ENCODE measurements at places on chromosomes 7 and 10.

- no peak for DNase-seq
Measured at GRCh38 chr7:31017032-31017675, 35.0 kb upstream of the ADCYAP1R1 start.

DNA sequence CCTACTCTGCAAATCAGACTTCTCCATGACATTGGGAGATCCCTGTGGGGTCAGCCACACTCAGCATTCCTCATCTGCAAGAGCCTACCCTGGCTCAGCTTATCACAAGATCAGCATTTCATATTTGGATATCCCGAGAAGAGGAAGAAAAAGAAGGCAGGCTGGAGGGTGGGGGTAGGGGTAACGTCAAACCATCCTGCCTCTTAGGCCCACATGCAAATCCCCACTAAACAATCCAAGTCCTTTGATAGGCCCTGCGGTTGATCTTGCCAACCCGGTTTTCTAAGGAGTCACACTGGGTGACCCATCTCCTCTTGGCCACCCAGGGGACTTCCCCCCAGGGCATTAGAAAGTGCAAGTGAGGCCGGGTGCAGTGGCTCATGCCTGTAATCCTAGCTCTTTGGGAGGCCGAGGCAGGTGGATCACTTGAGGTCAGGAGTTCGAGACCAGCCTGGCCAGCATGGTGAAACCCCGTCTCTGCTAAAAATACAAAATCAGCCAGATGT lies 128.0 kb upstream of the CALN1 start:
- DNase-seq, result no peak

DNA sequence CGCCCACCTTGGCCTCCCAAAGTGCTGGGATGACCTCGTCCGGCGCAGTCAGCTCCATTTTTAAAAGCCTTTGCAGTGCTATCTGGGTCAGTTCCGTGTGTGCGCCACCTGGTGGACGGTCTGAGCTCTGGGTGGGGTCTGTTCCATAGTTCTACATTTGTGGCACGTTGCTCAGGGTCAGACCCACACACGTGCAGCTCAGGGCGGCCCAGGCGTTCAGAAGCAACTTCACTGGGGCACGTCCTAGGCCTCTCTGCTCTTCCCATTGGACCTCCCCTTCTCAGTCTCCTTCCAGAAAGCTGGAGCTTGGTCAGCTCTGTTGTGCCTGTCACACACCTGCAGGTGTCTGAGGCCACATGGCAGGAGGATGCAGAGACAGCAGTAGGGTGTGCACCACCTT lies 137.9 kb downstream of the DNAJB6 start:
- no peak for DNase-seq

DNA sequence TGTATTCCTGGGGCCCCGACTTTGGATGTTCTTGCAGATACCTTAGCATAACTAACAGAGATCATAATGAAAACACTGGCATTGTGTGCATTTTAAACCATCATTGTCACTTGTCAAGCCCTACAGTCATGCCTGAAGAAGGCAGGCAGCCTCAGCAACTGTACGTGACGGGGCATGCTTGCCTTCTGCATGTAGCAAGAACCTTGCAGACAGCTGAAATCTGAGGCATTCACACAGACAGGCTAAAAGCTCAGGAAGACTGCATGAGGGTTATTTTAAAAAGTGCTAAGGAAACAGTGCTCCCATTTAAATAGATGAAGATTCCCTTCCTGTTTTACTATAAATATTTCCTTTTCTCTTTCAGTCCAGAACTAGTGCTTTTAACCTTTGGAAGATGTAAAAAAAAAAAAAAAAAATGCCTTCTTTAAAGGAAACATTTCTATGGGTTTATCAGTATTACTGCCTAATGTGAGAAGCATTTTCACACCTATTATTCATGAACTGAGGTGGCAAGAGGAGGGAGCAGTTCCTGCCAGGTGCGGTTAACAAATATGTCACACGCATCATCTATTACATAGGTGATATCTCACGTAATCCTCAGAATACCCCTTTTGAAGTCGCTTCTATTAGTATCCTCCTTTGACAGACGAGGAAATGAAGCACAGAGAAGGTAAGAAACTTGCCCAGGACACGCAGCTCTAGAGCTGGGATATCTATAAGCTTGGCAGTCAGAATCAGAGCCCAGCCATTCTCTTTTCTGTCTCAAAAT lies 88.1 kb downstream of the PRKCQ start:
- DNase-seq, result no peak

DNA sequence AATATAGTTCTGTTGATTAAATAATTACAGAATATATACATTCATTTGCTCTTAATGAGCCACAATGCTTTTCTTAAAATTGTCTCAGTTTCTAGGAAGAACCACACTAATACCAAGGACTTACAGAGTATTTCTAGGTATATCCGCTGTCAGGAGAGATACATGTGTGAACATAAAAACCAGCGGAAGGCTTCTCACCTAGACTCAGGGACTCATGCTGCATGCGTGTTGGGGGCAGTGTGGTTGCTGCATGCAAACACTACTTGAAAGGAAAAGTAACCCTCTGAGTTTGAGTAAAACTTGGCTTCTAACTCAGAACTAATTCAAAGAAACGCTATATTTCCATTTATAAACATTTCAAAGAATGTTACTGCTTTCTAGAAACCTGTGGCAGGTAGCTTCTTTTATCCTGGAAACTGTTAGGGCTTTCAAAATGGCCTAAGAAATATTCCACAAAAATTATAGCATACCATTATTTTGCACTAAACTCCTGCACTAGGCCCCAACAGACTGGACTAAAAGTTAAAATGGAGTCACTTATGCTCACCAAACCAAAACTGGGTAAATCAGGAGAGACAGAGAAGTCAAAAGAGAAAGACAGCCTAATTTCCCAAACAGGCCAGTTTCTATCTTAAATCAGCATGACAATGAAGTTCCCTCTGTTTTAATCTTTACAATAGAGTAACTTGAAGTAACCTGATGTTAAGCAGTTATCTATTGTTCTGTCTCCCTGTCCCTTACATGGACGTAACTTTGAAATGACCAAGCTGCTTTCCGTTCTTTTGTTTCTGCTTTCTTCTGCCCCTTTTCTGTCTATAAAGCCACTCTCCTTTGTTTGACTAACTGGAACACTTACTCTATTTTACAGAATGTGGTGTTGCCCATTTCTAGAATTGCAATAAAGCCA lies 95.2 kb upstream of the FAM133B start:
- DNase-seq, result no peak

DNA sequence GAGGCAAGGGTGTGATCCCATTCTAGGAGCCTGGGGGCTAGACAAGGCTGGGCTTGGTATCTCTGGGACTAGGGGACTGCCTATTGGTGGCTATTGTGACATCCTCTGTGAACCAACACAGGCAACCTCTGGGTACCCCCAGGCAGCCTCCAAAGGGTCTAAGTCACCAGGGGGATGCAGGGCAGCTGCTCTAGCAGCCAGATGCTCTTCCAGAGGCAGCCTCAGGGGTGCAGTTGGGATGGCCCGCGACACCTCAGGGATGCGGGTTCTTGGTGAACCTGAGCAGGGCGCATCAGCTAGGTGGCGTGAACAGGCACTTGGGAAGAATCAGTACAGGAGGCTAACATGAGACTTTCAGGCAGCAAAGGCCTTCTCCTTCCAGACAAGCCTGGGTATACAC lies 1.6 kb upstream of the TMEM120A start:
- no peak for DNase-seq

- DNase-seq, result peak; percentile 98
Measured at GRCh38 chr7:112939574-112940313, 146.9 kb downstream of the GPR85 start.

DNA sequence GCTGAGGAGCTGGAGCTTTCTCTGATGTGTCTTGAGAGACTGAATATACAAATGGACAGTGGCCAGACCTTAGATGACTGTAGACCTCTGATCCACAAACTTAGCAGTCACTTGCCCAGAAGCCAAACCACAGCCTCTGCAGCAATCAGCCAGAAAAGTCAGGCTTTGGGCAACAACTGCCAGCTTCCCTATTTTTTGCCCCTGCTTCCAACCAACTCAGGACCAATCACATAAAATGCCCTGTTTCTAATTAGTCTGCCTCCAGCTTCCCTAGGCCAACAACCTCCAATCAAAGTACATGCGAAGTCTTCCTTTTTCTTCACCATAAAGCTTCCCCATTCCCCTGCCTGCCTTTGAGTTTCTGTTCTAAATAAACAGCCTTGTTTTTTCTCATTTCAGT lies 37.8 kb upstream of the CACUL1 start:
- DNase-seq, result peak; percentile 27

GRCh38 chr10:31041011-31041410 lies 9.3 kb upstream of the ZNF438 start:
- peak; percentile 60 for DNase-seq

GRCh38 chr10:69498711-69499471 lies 47.6 kb downstream of the TSPAN15 start:
- no peak for DNase-seq

GRCh38 chr10:105611244-105611798 lies 970.2 kb downstream of the SORCS3 start:
- no peak for DNase-seq

- DNase-seq, result peak; percentile 80
Measured at GRCh38 chr7:77537136-77537777, at the start of gene PTPN12. Gene PTPN12, plus strand, starts transcription at chr7:77537295. Its CDS starts 252 bp downstream, at chr7:77537547.

DNA sequence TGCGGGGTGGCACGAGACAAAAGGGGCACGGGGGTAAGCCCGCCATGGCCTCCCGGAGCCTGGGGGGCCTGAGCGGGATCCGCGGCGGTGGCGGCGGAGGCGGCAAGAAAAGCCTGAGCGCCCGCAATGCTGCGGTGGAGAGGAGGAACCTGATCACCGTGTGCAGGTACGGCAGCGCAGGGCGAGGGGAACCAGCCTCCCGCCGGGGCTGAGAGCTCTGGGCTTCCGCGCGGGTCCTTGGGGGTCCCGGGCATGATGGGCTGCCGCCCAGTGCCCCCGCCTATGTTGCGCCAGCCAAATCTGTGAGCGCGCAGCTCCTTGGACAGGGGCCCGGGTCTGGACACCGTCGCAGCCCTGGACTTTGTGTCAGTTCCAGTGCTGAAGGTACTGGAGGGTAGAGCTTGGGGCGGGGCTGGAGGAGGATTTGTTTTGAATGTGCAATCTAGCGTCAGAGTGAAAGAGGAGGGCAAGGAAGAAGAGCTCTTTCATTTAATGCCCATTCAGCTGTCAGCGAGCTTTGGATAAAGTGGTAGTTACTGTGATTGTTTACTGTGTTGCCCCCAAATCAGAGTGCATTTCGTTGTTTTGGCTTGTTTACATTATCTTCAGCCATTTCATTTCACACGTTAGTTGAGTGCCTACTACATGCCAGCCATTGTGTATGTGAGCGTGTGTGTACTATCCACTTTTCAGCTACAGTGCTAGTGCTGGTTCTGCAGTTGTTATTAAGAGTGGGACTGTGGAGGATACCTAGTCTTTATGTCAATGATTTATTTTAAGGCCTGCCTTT lies 777 bp downstream of the RUNDC3B start:
- peak; percentile 3 for DNase-seq

DNA sequence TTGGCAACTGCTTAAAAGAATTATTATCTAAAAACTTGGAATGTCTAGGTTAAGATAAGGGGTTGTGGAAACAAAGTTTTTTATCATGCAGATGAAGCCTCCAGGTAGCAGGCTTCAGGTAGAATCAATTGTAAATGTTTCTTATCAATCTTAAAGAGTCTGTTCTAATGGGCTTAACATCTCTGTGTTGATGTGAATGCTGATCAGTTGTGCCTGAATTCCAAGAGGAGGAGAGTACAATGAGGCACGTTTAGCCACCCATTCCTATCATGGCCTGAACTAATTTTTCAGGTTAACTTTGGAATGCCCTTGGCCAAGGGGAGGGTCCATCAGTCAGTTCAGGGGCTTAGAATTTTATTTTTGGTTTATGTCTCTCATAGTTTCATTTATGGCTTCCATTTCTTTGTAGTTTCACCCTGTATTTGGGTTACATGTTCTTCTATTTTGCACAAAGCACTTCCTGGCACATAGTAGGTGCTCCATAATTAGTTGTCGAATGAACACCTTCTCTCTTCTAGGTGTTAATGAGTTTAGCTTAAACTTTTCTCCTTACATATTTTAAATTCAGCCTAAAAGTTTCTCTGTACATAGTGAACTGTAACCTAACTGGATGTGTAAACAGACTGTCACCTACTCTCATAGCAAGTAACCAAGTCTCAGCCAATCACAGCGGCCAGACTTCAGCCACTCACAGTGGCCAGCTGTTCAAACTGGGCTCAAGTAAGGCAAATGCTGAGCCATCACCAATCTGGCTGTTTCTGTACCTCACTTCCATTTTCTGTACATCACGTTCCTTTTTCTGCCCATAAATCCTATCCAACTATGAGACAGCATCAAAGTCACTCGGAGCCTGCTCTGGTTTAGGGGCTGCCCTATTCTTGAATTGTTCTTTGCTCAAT lies 34.7 kb downstream of the ALOX5 start:
- DNase-seq, result no peak

DNA sequence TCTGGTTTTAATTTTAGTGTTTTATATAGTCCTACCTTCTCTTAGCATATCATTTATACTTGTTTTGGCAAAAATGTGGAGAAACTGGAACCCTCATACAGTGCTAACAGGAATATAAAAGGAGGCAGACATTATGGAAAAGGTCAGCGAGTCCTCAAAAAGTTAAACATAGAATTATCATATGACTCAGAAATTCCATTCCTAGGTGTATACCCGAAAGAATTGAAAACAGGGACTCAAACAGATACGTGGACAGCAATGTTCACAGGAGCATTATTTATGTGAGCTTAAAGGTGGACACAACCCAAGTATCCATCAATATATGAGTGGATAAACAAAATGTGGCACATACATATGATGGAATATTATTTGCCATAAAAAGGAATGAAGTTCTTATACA lies 51.5 kb downstream of the VAX1 start:
- no peak for DNase-seq

DNA sequence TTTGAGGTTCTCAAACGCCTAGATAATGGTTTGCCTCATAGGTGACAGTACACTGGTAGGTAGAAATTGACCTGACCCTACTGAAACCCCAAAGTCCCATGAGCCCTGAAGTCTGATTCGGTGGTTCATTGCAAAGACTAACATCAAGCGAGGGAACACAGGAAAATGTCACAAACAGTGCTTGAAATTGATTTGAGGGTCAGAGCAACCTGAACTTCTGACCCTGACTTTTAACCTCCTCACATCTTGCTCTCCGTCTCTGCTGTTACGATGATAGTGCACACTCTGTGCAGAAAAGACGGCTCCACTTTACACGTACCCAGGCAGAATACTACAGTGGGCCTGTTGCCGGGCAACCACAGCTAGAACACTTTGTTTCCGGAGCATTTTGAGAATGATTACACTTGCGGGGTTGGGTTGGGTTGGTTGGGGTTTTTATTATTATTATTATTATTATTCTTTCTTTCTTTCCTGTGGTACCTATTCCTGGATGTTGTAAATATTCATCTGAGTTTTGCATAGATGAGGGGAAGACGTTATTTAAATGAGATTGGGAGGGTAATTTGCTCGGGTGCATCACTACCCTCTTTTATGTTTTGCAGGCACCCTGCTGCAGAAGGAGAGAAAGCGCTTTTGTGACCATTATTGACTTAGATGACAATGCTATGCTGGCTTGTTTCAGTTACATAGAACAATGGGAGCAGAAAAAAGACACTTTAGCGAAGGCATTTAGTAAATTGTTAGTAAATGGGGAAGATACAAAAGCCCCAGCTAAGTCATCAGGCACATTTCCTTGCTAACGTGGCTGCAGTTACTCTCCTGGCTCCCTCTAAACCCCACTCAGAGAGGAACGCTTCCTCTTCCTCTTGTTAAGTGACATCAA lies 438.1 kb upstream of the NRP1 start:
- DNase-seq, result no peak

GRCh38 chr7:368651-369475 lies 78.9 kb downstream of the FOXL3 start:
- DNase-seq, result no peak

- no peak for DNase-seq
Measured at GRCh38 chr7:81721437-81721836, 48.4 kb downstream of the HGF start.
